ENCODE measurements at places on chromosomes 16 and 17. TPM values are rescaled to one million over a fixed set of nuclear protein-coding genes. Genes with fewer than 3 reads are reported as not detected.

DNA sequence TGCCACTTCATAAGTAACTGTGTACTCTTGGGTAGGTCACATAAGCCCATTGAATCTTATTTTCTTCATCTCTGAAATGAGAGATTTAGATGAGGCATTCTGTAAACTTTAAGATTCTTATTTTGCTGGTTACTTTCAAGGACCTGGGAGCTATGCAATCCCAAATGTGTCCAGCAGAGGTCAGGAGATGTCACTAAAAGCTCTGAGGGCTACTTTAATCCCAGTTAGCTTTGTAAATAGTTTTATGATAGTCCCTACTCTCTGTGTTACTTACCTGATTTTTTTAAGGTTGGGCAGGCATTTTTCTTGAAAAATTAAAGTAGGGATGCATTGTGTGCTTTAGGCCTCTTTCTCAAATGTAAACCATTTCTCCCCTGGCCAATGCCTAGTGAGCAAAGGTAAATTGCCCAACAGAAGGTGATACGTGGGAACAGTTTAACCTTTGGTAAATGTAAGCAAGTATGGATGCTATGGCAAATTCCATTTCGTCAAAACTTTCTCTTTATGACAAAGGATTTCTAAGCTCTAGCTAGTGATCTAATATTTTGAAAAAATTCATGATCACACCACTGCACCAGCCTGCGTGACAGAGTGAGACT lies 57.1 kb upstream of the WSB1 start:
- DNase-seq = peak; percentile 84

DNA sequence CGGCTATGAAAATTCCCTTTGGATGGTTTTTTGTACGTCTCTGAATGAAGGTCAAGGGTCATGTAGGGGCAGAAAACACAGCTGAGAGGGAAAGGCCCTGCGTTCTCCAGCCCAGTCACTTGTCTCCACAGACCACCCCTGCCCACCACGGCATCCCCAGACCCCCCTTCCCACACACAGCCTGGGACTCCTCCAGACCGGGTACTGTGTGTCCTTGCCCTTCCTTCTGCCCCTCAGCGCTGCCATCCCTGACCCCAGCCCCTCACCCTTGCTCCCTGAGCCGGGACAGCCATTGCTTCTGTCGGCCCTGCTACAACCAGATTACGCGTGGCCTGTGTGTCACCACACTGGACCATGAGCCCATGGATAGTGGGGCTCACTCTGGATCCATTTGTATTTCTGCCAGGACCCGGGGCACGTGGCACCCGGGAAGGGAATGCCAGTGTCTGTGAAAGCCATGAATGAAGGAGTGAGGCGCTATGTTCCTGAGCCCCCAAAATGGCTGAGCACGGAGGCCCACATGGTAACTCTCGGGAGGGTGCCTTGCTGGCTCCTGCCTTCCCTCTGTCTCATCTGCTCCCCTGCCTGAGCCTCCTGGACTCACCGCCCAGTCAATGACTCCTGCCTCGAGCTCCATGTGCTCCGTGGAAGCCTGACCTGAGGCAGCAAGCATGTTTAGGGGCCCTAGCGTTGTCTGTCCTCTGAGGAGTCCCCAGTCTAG lies 139.1 kb upstream of the FOXF1 start:
- no peak for DNase-seq

- no peak for DNase-seq
Measured at GRCh38 chr17:78125976-78126894, 2.3 kb downstream of the TMC6 start.

- DNase-seq = no peak
Measured at GRCh38 chr17:57292091-57292490, 35.8 kb downstream of the MSI2 start.

- no peak for DNase-seq
Measured at GRCh38 chr16:56591377-56592060, 2.2 kb downstream of the MT3 start.

DNA sequence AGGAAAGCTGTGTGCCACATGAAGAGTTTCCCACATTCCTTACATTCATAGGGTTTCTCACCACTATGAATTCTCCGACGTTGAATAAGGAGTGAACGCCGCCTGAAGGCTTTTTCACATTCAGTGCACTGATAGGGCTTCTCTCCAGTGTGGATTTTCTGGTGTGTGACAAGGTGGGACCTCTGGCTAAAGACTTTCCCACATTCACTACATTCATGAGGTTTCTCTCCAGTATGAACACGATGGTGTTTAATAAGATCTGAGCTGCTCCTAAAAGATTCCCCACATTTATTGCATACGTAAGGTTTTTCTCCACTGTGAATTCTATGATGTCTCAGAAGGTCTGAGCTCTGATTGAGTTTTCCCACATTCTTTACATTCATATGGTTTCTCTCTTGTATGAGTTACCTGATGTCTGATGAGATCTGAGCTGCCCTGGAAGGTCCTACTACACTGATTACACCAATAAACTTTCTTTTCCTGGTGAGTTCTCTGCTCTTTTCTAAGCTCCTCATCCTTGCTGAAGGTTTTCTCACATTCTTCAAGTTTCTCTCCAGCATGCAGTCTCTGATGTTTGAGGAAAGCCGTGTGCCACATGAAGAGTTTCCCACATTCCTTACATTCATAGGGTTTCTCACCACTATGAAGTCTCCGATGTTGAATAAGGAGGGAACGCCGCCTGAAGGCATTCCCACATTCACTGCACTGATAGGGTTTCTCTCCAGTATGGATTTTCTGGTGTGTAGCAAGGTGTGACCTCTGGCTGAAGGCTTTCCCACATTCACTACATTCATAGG lies 10.0 kb downstream of the ZNF594 start:
- no peak for DNase-seq

DNA sequence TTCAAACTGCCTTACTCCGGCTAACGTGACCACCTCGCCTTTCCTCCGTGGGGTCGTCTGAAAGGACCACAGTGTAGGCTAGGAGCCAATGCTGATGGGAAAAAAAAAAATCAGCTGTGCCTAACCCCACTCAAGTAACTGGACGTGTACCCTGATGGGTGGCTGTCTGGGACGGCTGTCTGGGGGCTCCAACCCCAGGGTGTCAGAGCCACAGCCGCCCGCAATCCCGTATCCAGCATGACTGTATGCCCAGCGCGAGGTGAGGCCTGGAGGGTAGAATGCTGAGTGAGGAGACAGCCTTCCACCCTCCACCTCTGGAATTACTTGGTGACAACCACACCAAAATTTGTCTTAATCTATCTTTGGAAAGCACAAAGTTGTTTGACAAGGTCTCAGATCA lies 2.8 kb downstream of the CSNK1D start:
- DNase-seq = no peak

DNA sequence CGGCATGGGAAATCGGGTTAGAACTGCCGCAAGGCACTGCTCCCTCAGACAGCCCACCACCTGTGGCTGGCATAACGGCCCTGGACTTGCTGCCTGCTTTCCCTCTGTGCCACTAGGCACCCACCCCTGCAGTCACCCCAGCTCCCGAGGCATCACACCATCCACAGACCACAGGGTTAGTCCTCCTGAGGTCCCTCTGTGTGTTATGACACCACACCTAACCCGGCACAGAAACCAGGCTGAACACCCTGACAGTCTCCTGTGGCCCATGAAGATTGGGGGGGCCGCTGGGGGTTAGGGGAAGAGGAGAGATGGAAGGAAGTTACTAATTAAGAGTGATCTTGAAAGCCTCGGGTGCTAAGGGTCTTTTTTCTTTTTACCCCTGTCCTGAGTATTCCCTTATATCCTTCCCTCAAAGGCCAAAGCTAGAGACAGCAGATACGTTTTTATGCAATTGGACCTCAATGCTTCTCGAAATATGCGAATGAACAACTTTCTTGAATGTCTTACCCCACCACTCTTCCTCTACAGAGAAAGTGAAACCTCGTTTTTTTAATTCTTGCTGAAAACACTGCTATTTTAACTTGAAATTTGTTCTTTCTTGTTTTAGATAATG lies 7.0 kb downstream of the CYTH1 start:
- no peak for DNase-seq

DNA sequence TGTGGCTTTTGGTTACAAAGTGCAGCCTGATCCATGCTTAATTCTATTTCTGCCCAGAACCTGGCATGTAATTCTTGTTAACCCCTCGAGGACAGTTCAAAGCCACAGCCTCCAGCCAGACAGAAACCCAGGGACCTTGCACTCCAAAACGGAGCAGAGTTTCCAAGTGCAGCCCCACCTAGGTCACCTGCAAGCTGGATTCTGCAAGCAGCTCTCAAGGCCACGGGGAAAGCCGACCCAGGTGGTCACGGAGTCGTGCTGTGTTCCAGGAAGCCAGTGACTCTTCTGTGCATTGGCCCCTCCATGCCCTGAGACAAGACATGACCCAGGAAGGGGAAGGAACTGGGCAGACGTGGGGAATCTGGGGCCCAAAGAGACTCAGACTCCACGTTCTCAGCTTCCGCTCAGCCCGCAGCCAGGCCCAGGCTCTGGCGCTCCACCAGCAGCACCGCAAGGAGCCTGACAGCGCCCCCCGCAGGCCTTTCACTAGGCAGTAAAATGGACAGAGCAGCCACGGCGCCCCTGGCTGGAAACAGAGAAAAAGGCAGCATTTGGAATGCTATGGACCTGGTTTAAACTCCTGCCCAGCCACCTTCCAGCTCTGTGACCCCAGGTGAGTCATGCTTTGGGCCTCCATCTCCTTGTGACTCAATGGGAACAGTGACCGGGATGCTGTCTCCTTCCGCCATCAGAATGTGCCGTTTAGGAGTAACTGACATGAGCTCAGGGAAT lies 27.3 kb upstream of the GSG1L start:
- DNase-seq = no peak

GRCh38 chr16:8649829-8650554 lies 24.4 kb upstream of the ABAT start:
- DNase-seq = no peak

- no peak for DNase-seq
Measured at GRCh38 chr16:8964462-8964861, 756 bp upstream of the USP7 start.

CNTD1 gene
- 0.75 TPM for total RNA-seq

TNFSF13 gene
- total RNA-seq = 23.0 TPM

NTN3 gene
- total RNA-seq = not detected

Measured in ureter (tissue), 1 donor.